Astrocyte (in vitro differentiated cells and primary cell): ENCODE measurements at places on chromosomes 13 and 19.

- no peak for DNase-seq
Observed at GRCh38 chr19:35118268-35119020, 2.8 kb downstream of the FXYD3 start.

GRCh38 chr19:51572410-51572809 lies 1.3 kb downstream of the ZNF175 start:
- DNase-seq, result no peak

DNA sequence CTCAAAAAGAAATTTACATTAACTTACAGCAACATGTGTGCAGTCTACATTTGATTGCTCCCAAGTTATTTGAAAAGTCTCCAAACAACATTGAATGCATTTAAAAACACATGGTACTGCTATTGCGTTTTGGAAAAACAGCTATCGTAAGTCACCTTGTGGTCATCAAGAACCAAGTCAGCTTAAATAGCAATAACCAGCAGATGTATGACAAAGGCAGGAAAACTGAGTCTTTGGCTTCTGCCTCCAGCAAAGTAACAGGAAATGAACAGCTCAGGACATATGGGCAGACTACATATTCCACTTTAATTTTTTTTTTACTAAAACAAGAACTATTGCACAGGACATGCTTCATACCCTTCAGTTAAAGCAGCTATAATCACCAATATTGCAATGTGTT lies 580.6 kb upstream of the SPRY2 start:
- DNase-seq, result no peak

DNA sequence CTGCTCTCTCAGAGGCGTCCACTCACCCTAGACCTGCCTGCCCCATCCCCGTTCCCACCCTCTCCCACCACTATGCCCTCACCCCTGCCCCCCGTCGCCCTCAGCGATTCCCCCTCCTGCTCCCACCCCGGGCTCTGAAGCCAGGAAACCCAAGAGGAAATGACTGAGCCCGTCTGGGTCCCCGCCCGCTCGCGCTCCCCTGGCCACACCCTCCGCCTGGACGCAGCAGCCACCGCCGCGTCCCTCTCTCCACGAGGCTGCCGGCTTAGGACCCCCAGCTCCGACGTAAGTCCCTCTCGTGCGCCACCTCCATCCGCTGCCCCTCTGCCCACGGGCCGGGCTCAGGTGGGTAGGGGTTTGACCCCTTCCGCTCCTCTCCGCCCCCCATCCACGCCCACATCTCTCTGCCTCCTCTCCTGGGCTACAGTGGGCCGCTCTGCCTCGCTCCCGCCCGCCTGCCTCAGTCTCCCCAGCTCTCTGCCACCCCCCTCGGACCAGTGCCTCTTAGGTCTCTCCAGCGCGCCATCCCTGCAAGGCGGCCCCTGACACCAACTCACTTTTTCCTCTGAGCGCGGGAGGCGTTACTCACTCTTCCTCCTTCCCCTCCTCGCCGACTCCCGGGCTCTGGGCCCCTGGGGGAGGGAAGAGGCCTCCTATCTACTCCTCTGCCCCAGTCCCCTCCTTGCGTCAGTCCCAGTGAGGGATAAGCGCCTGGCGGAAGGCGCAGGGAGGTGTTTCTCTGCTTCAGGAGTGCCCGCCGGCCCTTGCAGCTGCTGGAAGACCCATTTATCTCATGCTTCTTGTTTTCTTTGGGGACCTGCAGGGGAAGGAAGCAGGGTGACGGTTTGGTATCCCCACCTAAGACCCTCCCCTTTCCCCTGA lies at the start of gene FXYD5:
Gene FXYD5 (plus strand): TSS at position 211 of the 882 bp plus-strand sequence. CDS start 816 bp downstream, outside the sequence.
- peak; percentile 70 for DNase-seq

DNA sequence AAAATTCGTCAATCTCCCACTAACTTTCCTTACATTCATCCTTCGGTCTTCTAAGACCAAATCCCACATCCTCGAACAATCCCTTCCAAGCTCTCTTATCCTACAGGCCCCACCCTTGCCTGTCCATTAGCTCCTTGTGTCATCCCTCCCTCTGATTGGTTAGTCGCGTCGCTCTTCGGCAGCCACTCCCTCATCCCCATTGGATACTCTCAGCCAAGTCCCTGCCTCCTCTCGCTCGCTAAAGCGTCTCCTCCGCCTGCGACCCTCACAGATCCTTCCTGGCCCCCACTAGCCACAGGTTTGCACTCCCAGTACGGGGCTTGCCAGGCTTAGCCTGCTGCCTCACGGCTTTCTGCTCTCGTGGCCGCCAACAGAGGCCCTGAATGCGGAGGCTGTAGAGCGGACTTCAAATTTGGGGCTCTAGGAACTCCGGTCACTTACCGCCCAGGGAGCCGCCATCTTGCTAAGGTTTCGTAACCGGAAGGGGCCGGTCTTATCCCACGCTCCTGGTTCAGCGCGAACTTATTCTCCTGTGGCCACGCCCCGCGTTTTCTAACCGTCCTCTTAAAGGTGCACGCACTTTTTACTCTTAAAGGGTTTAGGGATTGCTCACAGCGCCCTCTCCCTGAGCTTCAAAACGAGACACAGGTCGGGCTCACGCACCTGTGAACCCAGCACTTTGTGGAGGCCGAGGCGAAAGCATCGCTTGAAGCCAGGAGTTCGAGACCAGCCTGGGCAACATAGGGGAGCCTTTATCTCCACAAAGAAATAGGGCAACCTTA lies at the start of gene DMAC2:
Gene DMAC2 (minus strand): TSS at position 472 of the 782 bp plus-strand sequence. CDS start 13 bp downstream, at position 459.
- peak; percentile 97 for DNase-seq

DNA sequence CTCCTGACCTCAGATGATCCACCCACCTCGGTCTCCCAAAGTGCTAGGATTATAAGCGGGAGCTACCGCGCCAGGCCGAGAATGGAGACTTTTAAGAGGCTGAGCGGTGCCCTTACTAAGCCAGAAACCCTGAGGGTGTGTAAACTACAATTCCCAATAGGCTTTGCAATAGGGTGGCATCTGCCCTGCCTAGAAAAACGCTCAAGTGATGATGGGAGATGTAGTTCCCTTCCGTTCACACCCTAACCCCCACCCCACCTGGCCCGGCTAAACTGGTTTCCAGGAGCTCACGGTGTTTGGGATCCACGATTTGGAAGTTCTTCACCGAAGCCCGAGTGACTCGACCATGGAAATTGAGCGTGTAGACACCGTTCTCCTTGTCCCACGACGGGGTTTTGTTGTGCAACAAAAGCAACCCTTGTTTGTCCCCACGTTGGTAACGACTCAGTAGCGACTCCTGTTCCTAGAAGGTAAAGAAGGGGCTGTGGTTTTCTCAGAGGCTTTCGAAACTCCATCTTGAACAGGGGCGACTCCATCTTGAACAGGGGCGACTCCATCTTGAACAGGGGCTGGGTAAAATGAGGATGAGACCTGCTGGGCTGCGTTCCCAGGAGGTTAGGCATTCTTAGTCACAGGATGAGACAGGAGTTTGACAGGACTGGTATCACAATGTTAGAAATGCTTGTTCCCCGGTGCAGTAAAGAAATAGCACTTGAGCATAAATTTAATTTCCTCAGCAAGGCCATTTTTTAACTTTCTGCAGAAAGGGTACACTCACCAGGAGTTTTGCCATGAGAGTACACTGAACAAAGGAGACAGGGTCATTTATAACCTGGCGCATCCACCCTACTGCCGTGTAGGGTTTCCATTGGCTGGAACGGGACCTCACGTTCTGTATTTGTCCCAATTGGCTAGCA lies 9.8 kb downstream of the PPP1R15A start:
- DNase-seq, result no peak

DNA sequence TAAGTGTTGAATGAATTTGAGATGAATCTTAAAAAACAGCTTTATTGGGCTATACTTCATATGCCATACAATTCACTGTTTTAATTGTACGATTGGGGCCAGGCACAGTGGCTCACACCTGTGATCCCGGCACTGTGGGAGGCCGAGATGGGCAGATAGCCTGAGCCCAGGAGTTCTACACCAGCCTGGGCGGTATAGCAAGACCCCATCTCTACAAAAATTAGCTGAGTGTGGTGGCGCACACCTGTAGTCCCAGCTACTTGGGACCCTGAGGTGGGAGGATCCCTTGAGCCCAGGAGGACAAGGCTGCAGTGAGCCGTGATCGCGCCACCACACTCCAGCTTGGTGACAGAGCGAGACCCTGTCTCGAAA lies 10.3 kb downstream of the ARID3A start:
- no peak for DNase-seq

- DNase-seq, result no peak
Observed at GRCh38 chr13:52879950-52880741, 31.7 kb upstream of the PCDH8 start.

DNA sequence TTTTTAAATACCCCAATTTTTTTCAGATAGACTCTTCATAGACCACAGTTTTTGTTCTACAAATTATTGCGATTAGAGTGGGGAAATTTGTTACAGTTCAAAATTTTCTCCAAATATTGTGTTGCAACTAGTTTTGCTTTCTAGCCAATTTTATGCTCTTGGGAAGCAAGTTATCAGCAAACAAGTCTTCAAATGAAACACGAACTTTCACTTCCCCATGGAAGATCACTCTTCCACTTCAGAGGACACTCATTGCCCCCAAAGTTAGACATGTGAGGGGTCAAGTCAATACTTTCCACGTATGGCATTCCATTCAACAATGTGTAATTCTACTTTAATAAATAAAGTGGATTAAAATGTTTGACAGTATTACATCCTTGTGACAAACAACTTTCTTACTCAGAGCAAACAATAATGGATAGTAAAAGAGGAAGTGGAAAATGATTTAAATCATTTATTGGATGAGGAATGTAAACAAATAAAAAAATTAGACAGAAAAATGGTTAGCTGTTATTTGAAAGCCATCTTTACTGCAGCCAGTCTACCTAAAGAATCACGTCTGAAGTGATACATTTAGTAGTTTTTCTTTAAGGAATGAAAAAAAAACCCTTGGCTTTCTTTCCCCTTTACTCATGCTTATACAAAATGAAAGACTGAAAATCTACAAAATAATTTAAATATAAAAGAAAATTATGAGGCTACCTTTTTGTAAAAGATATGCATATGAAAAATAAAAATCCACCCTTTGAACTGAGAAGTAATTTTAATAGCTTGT lies 41.2 kb upstream of the TNFSF11 start:
- no peak for DNase-seq

DNA sequence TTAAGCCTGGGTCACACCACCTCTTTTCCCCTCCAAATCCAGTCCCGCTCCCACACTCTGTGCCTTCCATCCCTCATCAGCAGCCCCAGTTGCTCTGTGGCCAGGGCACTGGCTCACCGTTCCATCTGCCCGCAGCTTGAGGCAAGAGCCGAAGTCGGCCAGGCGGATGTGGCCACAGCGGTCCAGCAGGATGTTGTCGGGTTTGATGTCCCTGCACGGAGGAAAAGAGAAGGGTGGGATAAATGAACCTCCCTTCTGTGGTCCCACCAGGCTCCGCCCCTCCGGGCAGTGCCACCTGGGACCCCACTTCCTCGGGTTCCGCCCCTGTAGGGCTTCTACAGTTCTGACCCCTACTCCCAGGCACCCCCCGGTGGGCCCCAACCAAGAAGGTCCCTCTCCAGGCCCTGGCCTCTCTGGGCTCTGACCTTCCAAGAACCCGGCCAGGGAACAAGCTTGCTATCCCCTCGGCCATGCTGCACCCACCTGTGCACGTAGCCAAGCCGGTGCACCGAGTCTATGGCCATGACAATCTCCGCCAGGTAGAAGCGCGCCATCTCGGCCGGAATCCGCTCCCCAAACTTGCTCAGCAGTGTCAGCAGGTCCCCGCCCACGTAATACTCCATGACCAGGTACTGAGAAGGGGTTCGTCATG lies 4.2 kb downstream of the DMPK start:
- DNase-seq, result no peak

DNA sequence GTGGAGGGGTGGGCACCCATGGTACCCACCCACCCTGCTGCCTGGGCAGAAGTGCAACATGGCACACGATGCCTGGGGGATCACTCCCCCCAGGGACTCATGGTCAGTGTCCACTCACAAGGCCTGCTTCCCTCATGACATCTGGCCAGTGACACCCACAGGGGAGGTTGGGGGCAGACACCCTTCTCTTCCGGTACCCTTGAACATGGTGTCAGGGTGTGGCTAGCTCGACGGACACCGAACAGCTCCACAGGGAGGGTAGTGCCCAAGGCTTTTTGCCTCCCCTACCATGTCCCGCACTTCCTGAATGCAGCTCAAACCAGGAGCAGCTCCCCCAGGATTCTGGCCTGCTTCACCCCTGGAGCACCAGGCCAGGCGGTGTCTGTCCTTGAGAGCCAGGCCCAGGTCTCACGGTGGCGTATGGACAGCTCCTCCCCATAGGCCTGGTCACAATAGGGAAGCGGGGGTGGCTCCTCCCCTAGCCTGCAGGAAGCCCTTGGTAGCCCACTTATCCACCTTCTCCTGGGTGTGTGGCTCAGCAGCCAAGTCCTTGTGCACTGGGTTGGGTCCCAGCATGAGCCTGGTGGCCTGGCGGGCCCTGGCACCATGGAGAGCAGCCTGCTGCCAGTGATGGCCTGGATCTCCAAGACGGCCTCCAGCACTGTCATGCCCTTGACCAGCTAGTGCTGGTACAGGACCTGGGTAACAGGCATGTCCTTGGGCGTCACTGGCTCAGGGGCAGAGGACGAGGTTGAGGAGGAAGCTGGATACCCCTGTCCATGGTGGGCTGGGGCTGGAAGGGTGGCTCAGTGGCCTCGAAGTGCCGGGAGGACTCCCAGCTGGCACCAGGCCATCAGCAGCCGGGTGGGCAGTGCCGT lies 7.8 kb downstream of the ACP4 start:
- no peak for DNase-seq

- DNase-seq, result no peak
Observed at GRCh38 chr19:46785054-46785979, 3.1 kb downstream of the SLC1A5 start.

DNA sequence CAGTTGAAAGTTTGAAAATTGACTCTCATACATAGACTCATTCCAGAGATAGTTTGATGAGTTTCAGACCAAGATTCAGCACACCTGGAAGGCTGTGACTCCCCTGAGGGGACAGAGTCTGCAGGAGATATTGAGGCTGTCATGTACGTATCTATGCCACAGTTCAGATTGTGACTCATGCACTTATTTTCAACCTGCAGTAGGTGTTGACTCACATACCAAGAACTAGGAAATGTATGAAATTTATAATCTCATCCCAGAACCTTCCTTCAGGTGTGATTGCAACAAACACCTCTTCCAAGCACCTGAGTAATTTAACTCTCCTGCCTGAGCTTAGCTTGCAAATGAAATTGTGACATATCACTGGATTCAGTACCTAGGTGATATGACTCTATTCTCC lies 64.4 kb upstream of the ZNF43 start:
- no peak for DNase-seq

GRCh38 chr19:54345938-54346386 lies 7.0 kb upstream of the LILRA4 start:
- no peak for DNase-seq
